ENCODE measurements at places on chromosomes 7 and 10.

DNA sequence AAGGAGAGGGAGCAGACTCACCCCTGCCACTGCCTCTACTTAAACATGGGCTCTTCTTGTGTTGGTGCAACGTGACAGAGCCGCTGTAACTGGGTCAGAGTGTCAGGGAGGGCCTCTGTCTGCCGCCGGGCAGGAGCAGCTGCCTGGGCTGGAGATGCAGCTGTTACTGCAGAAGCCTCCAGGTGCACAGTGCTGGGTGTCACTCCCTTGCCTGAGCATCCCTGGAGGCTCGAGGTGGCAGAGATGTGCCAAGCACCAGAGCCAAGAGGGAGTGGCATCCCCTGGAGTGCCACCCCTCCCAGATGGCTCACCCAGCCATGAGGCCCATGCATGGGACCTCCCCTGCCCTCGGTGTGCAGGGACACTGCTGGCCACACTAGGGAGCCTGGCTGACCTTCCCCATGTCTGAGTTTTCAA, 145.7 kb downstream of the PRPF18 start:
- no peak for DNase-seq

GRCh38 chr7:5679813-5680473, 101.5 kb downstream of the RNF216 start:
- no peak for DNase-seq

GRCh38 chr7:37915438-37915837, 1.2 kb downstream of the SFRP4 start:
- no peak for DNase-seq

GRCh38 chr7:91299952-91300775, 35.9 kb downstream of the FZD1 start:
- no peak for DNase-seq

- no peak for DNase-seq
Measured at GRCh38 chr7:23191022-23191421, 9.2 kb downstream of the NUP42 start.

DNA sequence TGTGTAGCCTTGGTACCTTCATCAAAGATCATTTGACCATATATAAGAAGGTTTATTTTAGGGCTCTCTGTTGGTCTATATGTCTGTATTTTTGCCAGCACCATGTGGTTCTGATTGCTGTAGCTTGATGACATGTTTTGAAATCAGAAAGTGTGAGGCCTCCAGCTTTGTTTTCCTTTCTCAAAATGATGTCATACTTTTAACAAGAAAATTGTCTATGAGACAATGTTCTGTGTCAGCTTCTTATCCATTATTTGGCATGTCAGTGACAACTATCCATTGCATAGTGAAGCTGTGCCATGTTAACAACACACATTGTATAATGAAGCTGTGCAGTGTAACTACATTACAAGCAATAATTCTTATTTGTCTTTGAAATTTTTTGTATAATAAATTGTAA, 9.1 kb upstream of the PPP1R9A start:
- no peak for DNase-seq

DNA sequence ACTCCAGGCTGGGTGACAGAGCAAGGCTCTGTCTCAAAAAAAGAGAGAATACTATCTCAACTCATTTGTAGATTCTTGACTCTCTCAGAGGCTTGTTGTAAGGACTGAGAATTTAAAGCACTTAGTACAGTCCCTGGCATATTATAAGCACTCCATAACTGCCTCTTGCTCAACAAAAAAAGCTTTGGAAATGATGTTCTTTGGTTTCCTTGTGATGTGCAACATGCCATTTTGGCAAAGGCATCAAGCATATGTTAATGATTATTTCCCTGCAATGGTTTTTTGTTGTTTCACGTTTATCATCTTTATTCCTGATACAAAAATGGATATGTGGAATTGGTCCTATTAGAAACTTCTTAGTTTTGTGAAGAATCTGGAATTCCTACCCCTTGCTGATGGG, 15.7 kb downstream of the NOLC1 start:
- peak; percentile 64 for DNase-seq

GRCh38 chr7:80885757-80886156, 33.1 kb downstream of the SEMA3C start:
- no peak for DNase-seq

DNA sequence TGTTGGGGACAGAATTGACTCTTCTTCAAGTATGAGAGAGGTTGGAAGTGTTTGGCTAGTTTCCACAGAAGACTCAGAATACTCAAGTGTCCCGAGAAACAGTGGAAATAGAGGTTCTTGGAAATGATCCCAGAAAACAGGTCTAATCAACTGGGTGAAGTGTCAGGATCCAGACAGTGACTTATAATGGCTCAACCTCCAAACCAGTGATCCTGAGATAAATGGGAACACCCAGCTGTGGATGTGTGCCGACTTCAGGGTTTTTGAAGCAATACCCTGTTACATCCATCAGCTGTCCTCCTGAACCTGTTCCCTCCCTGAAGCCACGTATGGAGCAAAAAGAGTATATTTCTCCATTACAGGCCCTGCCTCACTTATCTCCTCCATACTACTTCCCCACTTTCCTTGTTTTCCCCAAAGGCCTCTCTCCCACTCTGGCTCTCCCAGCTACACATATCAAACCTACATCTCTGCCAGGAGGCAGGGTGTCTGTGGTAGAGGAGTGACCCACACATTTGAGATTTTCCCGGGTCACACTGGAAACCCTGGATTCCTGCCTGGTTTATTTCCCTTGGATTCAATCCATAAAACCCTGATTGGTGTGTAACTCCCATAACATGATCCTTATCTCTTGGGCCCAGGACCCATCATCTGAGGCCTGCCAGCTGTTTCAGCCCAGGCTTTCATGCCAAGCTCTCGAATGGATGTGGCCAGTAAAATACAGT, 17.6 kb upstream of the ELOVL3 start:
- DNase-seq, result no peak

- DNase-seq, result no peak
Measured at GRCh38 chr7:122643250-122643649, 55.7 kb downstream of the RNF133 start.

DNA sequence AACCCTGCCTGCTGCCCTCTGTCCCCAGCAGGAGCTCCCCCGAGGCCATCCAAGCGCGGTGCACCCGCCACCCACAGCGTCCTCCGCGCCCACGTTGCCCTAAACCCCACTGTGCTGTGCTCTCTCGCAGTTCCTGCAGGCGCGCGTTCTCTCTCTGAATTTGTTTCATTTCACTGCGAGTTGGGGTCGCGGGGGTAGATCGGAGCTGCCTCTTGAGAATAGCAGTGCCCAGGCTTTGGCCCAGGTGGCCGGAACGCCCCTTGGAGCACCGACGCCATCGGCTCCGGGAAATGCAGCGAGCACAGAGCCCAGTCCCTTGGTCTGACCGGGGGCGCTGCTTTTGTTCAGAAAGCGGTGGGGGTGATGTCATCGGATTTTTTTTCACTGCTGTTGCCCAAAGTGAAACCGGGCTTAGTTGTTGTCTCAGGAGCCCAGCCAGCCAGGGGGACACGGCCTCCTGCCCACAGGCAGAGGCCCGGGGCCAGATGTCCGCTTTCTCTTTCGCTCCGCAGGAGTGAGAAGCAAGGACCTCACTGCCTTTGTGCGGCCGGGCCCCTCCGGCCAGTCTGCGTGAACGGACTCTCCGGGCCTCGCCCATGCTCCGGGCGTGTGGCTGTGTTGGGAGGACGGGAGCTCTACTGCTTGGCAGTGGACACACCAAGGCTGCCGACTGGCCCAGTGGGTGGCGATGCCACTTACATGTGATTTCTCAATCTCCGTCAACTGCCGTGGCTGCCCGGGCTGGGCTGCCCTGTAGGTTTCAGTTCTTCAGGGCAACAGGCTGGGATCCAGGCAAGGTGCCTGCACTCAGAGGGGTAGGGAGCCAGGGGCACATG, 43.1 kb downstream of the FOXK1 start:
- DNase-seq, result peak; percentile 70

- no peak for DNase-seq
Measured at GRCh38 chr10:121525251-121526134, 72.8 kb downstream of the FGFR2 start.

DNA sequence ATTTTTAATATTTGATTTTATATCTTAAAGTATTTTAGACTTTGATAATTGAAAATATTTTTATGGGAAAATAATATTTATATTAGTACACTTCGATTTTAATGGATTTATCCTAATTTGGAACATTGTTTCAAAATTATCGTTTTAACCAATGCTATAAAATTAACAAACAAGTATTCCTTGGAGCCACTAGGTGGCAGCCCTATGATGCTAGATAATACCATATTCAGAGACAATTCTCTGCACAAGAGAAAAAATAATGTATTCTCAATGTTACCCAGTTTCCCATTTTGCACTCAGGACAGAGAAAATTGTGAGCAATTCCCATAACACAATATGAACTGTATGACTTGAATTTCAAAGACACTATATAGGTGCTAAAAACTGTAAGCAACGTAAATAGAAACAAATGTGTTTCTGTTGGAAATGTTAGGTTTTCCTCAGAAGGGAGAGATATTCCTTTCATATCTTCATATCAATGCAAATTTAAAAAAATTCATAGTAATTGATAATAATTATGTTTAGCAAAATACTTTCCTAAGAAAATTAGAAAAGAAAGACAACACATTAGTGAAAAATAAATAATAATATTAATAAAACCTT, 237.8 kb downstream of the SEMA3E start:
- peak; percentile 31 for DNase-seq

DNA sequence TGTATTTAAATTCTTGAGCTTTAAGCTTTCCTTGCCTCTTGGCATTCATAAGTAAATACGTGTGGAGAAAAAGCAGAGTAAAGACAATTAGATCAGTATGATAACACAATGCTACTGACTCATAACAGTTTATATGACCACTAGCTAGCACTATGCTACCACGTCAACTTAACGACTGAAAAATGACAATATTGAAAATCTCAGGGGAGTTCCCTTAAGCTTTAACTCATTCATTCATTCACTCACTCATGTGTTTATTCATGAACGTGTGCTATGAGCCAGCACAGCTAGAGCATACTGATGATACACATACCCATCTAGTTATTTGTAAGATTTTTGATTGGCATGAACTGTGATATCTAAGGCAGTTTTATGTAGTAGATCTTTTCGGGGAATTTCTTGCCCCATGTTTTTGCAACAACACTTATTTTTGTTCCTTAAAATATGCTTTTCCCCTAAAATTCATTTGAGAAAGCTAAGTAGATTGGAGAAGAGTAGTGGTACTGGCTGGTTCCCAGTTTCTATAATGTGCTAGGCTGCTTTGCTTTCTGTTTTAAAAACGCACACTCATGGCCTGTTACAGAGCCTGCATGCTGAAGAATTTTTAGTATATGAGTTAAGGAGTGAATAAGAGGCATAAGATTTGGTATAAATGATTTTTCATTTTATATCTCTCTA, 57.4 kb upstream of the ACBD5 start:
- DNase-seq, result no peak

- no peak for DNase-seq
Measured at GRCh38 chr10:83427101-83427500, 712.2 kb upstream of the GHITM start.

- DNase-seq, result no peak
Measured at GRCh38 chr10:93749218-93749799, 8.4 kb upstream of the LGI1 start.

- DNase-seq, result no peak
Measured at GRCh38 chr7:5649641-5650040, 131.8 kb downstream of the RNF216 start.

- no peak for DNase-seq
Measured at GRCh38 chr10:78433766-78434535, 400.3 kb downstream of the RPS24 start.

GRCh38 chr7:104341546-104341945, 13.1 kb downstream of the LHFPL3 start:
- no peak for DNase-seq

GRCh38 chr7:106037489-106038176, 74.5 kb downstream of the SYPL1 start:
- DNase-seq, result no peak

DNA sequence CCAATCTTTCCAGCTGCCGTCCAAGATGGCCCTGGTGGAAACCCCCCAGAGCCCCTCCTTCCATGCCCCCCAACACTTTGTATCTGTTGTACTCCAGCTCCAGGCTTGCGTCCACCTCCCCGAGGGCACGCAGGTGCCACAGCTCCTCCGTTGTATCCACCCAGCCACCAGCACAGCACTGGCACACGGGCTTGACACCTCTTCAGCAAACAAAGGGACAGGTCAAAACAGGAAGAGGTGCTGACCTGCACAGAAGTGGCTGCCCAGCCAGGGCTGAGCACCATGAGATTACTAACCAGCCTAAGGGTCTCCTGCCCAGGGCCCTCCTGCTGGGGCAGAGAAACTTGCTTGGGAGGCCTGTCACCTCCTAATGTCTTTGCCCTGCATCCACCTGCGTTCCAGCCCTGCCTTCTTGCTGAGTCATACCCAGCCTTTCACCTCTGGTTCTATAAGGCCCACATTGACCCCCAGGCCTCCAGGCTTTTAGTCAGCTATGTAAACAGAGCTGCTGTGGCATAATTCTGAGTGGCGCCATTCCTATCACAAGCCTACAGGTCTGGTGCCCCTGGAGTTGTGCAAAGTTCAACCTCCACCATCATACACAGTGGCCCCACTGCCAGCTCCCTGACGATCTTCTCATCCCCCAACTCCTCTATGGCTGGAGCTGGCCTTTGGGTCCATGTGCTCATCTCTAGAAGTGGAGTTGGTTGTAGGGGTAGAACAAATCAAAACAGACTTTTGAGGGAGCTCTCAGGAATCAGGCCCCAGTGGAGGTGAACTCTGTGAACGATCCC, 20.9 kb downstream of the SLC29A3 start:
- no peak for DNase-seq

- peak; percentile 63 for DNase-seq
Measured at GRCh38 chr10:29140991-29141390, 147.9 kb upstream of the LYZL1 start.

- DNase-seq, result no peak
Measured at GRCh38 chr10:122551450-122551849, 9.1 kb upstream of the DMBT1 start.

DNA sequence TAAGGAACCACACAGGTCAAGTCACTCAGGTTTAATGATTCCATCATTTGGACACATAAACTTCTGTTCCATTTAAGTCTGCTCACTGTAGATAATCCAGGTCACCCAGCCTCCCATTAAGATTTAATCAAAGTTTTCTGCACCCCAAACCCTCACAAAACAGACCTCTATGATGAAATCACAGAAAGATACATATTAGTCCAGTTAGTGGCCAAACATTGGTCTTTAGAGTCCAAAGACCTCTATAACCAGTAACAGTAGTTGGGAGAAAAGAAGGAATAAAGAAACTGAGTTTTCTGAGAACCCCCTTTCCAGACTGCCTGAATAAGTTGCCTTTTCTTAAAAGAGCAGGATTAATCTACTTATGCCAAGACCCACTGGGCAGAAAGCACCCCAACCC, 4.8 kb downstream of the GCC1 start:
- no peak for DNase-seq

- peak; percentile 28 for DNase-seq
Measured at GRCh38 chr7:92691578-92691977, 101.4 kb upstream of the FAM133B start.

- no peak for DNase-seq
Measured at GRCh38 chr10:44689368-44689767, 221.8 kb upstream of the TMEM72 start.
